PC-9 (cell line): ENCODE measurements at places on chromosomes 4 and X. TPM values are rescaled to one million over a fixed set of nuclear protein-coding genes. Genes with fewer than 3 reads are reported as not detected.

GRCh38 chrX:13088156-13088487 is 43.7 kb upstream of the FAM9C start:
- H3K4me3 ChIP-seq: no peak overlapping the region
- DNase-seq: no peak
- H3K27me3 ChIP-seq: no peaks in the 10 kb centered on the region
- H3K4me1 ChIP-seq: peaks cover 6% of the 10 kb centered on the region; the same call in 1 of the 2 replicates
- no peaks in the 10 kb centered on the region for H3K36me3 ChIP-seq
- peak overlapping the region; percentile 81 for H3K27ac ChIP-seq

Gene NEUROG2
- total RNA-seq: not detected in 2 replicates

- DNase-seq: no peak
- no peaks in the 10 kb centered on the region for H3K36me3 ChIP-seq
- H3K27me3 ChIP-seq: no peaks in the 10 kb centered on the region
- H3K4me1 ChIP-seq: no peaks in the 10 kb centered on the region
Observed at GRCh38 chr4:86536151-86536550, 58.0 kb upstream of the PTPN13 start.

DNA sequence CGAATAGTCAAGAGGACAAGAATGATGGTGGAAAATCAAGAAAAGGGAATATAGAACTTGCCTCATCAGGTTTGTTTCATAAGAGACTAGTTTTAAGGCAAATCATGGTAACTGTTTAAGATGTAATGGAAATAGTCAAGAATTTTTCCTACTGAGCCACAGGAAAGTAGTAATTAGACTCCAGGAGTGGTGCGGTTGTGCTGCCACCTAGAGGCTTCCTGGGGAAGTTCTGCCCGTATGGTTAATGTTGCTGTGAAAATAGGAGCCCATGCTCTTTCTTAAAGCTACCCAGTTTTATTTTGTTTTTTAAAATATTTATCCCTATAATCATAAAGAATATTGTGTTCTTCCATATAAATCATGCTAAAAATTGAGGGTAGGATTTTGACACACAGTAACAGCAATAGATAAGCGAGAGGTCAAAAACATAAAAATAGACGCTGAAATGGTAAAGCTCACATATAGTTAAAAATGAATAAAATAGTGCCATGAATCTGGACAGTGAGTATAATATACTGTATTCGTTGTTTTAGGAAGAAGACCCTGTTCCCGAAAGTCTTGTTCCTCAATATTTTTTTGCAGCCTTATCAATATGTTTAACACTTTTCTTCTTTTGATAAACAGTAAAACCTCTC is 87.0 kb downstream of the PHOX2B start:
- peak; percentile 63 for DNase-seq
- peak overlapping the region; percentile 31 for H3K27ac ChIP-seq
- peaks cover 22% of the 10 kb centered on the region for H3K36me3 ChIP-seq
- no peak overlapping the region for H3K4me3 ChIP-seq

GRCh38 chr4:81827577-81828202 is 356.0 kb upstream of the RASGEF1B start:
- no peaks in the 10 kb centered on the region for H3K36me3 ChIP-seq
- no peak for DNase-seq
- H3K4me3 ChIP-seq: no peak overlapping the region
- H3K27ac ChIP-seq: no peak overlapping the region
- no peaks in the 10 kb centered on the region for H3K27me3 ChIP-seq

Gene MCF2
- total RNA-seq: not detected in 2 replicates

DNA sequence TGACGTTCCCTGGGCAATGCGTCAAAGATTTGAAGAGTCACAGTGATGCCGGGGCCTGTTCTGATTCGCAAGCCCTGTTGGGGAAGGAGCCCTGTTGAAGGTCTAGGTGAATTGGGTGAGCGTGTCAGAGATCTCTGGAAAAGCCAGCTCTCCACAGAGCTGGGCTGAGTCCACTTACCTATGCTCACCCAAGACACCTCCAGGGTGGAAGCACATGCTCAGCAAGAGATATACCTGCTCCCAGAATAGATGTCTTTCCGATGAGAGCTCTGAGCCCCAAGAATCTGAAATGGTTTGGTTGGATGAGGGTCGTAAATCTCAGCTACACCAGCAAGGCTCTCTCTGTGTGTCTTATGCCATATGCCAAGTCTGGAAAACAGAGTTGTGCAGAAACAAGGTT is 1.7 kb downstream of the GABRQ start:
- no peak for DNase-seq
- no peaks in the 10 kb centered on the region for H3K4me1 ChIP-seq
- H3K27me3 ChIP-seq: no peaks in the 10 kb centered on the region
- H3K27ac ChIP-seq: no peak overlapping the region
- no peak overlapping the region for H3K4me3 ChIP-seq

Gene CENPVL1
- not detected in 2 replicates for total RNA-seq

DNA sequence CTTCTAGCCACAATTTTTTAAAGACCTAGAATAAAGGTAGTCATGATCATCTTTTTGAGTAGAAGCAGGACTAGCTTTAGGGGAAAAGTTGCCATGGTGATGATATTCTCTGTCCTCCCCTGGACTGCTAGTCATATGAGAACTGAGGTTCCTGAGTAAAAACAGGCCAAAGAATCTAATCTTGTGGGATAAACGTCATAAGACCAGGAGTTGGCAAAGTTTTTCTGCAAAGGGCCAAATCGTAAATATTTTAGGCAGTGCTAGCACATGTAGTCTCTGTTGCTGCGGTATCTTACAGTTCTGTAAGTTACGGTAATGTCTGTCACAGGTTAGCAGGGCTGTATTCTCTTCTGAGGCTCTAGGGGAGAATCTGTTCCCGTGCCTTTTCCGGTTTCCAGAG is 3.4 kb downstream of the PRPS2 start:
- no peaks in the 10 kb centered on the region for H3K27me3 ChIP-seq
- no peak for DNase-seq
- H3K4me3 ChIP-seq: no peak overlapping the region
- no peaks in the 10 kb centered on the region for H3K36me3 ChIP-seq
- no peak overlapping the region for H3K27ac ChIP-seq

DNA sequence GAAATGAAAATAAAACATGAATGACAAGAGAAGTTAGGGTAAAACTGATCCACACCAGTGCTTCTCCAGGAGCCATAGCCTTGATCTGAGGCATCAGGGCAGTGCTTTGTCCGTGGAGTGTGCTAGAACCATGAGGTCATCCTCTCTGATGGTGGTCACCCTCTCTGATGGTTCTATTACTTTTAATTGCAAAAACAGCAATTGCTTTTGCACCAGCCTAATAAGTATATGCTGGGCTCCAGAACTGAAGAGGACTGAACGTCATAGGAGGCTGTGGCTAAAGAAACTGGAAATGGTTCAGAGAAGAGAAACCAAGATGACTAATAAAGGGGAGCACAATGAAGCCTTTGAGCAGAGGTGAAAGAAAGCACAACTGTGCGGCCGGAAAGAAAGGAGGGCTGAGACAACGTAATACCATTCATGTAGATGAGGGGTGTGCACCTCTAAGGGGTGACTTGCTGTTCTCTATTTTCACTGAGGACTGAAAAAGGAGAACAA is 17.0 kb upstream of the TMEM154 start:
- H3K27me3 ChIP-seq: no peaks in the 10 kb centered on the region
- H3K36me3 ChIP-seq: no peaks in the 10 kb centered on the region
- peak; percentile 54 for DNase-seq
- H3K4me3 ChIP-seq: no peak overlapping the region

DNA sequence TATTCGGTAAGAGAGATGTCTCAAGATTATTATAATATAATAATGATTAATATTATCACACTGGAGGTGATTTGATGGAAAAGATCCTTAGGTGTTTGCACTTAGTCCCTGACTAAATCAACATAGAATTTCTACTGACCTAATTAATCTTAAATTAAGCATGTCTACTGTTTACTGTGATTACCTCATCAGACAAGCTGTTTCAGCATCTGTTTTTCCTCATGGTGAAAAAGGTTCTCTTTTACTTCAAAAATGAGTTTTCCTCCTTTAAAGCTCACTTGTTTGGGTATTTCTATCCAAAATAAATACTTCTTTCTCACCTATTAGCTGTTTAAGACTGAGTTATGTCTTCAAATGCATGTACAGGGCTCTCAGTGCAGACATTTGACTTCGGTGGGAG is 407.8 kb downstream of the NKX6-1 start:
- H3K4me3 ChIP-seq: no peak overlapping the region
- no peak overlapping the region for H3K27ac ChIP-seq
- H3K4me1 ChIP-seq: no peaks in the 10 kb centered on the region
- no peaks in the 10 kb centered on the region for H3K36me3 ChIP-seq
- no peaks in the 10 kb centered on the region for H3K27me3 ChIP-seq
- no peak for DNase-seq

DNA sequence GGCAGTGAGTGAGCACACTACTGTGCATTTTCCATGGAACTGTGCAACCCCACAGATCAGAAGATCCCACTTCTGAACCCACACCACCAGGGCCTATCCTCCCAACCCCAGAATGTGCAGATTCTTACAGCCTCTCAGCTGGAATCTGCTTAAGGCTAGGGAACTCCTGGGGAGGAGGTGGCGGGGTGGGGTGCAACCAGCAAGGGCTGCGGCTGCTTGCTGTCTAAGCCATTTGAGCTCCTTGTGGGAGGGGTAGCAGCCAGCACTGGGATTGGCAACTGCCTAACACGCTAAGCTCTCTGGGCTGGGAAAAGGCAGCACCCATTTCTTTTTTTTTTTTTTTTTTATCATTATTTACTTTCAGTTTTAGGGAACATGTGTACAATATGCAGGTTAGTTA is 353.3 kb downstream of the RAB28 start:
- H3K4me3 ChIP-seq: no peak overlapping the region
- H3K27me3 ChIP-seq: no peaks in the 10 kb centered on the region
- H3K36me3 ChIP-seq: no peaks in the 10 kb centered on the region
- no peak for DNase-seq

Gene DOK7
- total RNA-seq: 7.1 and 7.6 TPM in 2 replicates

DNA sequence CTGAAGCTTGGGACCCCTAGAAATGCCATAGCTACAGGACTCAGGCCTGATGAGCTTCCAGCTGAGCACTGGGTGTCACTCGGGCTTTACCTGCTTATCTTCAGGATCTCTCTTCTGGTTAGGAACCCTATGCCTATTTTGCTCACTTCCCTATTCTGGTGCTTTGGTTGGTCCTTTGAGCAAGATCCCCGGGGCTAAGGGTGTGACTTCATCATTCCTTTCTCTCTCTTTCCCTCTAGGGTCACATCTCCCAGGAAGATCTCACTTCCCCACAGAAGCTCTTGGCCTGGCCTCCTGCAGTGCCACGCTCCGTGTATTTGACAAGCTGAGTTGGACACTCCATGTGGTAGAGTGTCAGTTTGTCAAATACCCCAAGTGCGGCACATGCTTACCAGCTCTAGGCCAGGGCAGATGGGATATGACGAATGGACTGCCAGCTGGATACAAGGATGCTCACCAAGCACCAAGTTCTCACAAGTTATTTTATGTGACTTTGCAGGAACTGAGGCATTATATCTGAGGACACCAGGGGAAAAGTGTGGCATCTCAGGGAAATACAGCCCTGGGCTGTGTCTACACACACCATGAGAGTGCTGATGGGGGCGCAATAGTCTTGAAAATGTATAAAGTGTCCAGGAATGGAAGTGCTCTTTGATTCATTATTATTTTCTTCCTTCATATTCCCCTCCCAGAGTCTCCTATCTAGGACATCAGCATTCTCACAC is 21.1 kb downstream of the VSIG4 start:
- H3K27ac ChIP-seq: no peak overlapping the region
- no peaks in the 10 kb centered on the region for H3K36me3 ChIP-seq
- no peak for DNase-seq
- H3K4me3 ChIP-seq: no peak overlapping the region

Gene TLR2
- 0.55 and 1.1 TPM in 2 replicates for total RNA-seq

- H3K4me3 ChIP-seq: no peak overlapping the region
- H3K4me1 ChIP-seq: no peaks in the 10 kb centered on the region
- H3K27me3 ChIP-seq: no peaks in the 10 kb centered on the region
- no peak for DNase-seq
Observed at GRCh38 chrX:114581528-114582263, 2.2 kb upstream of the HTR2C start.

Gene VCX2
- not detected in 2 replicates for total RNA-seq

GRCh38 chr4:185651137-185651677 is 115.9 kb upstream of the PDLIM3 start:
- H3K4me1 ChIP-seq: no peaks in the 10 kb centered on the region
- H3K27ac ChIP-seq: no peak overlapping the region
- no peak overlapping the region for H3K4me3 ChIP-seq

- H3K27me3 ChIP-seq: no peaks in the 10 kb centered on the region
- peaks cover 11% of the 10 kb centered on the region for H3K4me1 ChIP-seq
- H3K4me3 ChIP-seq: no peak overlapping the region
- no peaks in the 10 kb centered on the region for H3K36me3 ChIP-seq
- H3K27ac ChIP-seq: no peak overlapping the region
Observed at GRCh38 chrX:118534716-118535493, 39.3 kb downstream of the DOCK11 start.

- no peaks in the 10 kb centered on the region for H3K27me3 ChIP-seq
- DNase-seq: no peak
Observed at GRCh38 chr4:32268863-32269262, 1548.7 kb downstream of the PCDH7 start.

GRCh38 chrX:94977562-94977961 is 1303.6 kb downstream of the FAM133A start:
- H3K27ac ChIP-seq: no peak overlapping the region
- H3K4me3 ChIP-seq: no peak overlapping the region
- H3K36me3 ChIP-seq: no peaks in the 10 kb centered on the region

DNA sequence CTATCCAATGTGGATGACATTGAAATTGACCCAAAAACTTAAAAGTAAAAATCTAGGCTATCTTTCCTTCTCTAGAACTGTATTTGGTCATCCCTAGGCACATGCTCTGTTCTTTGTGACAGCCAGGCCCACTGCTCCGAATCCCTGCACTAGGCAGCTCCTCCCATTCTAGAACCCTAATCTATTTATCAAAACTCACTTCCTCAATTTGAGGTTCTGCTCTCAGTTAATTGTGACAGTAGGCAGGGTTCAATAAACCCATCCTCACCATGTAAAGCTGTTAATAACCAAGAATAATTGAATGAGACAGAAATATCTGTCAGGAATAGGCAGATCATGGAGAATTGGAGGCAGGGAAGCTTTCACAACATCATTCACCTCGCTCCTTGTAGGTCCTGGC is 51.9 kb upstream of the IRF2 start:
- no peaks in the 10 kb centered on the region for H3K27me3 ChIP-seq
- H3K4me1 ChIP-seq: no peaks in the 10 kb centered on the region
- DNase-seq: no peak
- H3K27ac ChIP-seq: no peak overlapping the region

Gene F11
- total RNA-seq: not detected in 2 replicates

GRCh38 chr4:2450394-2451035 is 18.4 kb upstream of the RNF4 start:
- H3K36me3 ChIP-seq: no peaks in the 10 kb centered on the region
- no peak overlapping the region for H3K4me3 ChIP-seq

Gene KLHL4
- 0.38 and 0.65 TPM in 2 replicates for total RNA-seq

DNA sequence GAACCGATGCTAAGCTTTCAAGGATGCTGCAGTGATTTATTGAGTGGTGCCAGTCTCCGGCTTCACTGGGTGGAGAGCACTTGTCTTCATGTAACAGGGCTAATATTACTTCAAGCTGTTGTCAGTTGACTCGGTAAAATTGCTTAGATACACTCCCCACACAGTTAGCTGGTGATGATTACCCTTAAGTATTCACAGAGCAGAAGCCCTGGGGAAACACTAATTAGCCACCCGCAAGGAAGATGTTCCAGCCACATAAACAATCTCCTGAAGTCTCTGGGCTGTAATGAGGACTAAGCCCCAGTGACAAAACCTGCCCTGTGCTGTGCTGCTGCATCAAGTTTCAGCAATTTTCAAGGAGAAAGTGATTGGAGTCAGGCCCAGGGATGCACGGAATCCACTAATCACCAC is 37.3 kb upstream of the GK2 start:
- no peak for DNase-seq
- H3K27ac ChIP-seq: no peak overlapping the region
- H3K27me3 ChIP-seq: no peaks in the 10 kb centered on the region
- no peaks in the 10 kb centered on the region for H3K4me1 ChIP-seq

Gene MSN
- 177 and 235 TPM in 2 replicates for total RNA-seq
